ENCODE measurements at places on chromosomes 11 and 22. TPM values are rescaled to one million over a fixed set of nuclear protein-coding genes. Genes with fewer than 3 reads are reported as not detected.

Gene C11orf16
- not detected for total RNA-seq

Gene CARD10
- total RNA-seq, result 7.7 TPM

Gene P2RY2
- 16.5 TPM for total RNA-seq

Gene B3GAT1
- 0.08 TPM for total RNA-seq

Gene FAT3
- 0.77 TPM for total RNA-seq

Gene BCR
- 28.0 TPM for total RNA-seq

Gene ZFTA
- total RNA-seq, result 15.5 TPM

Gene NRGN
- total RNA-seq, result 8.2 TPM

Gene CRELD2
- total RNA-seq, result 43.7 TPM

Gene MMP13
- not detected for total RNA-seq

Gene AASDHPPT
- 34.0 TPM for total RNA-seq

Gene PRG2
- not detected for total RNA-seq

Gene LRRC32
- total RNA-seq, result 43.8 TPM

Gene LMF2
- total RNA-seq, result 35.4 TPM

Gene FRMD8
- total RNA-seq, result 13.4 TPM

Gene LGR4
- 29.0 TPM for total RNA-seq

Gene FIBIN
- total RNA-seq, result 9.4 TPM

Gene OR51B4
- total RNA-seq, result not detected

Gene MYO7A
- 11.1 TPM for total RNA-seq

Gene LRP5
- 53.4 TPM for total RNA-seq

Gene LBHD1
- 4.1 TPM for total RNA-seq

Gene CCDC34
- total RNA-seq, result 3.0 TPM

Gene TMEM191B
- 0.91 TPM for total RNA-seq

Gene IGF2
- total RNA-seq, result 114 TPM

Gene PPM1F
- 33.1 TPM for total RNA-seq

Gene CCDC117
- 13.6 TPM for total RNA-seq

Gene DBX1
- total RNA-seq, result not detected

Gene SRPRA
- total RNA-seq, result 65.1 TPM

Gene TMEM151A
- total RNA-seq, result 1.1 TPM

Gene LRRC55
- not detected for total RNA-seq

Gene FBXO7
- total RNA-seq, result 48.4 TPM

Gene CCND1
- 169 TPM for total RNA-seq

Gene NRXN2
- total RNA-seq, result 3.9 TPM

Gene CD3G
- total RNA-seq, result 0.76 TPM

Gene C11orf86
- not detected for total RNA-seq

Gene HBE1
- not detected for total RNA-seq
